Activated naive CD8-positive, alpha-beta T cell treated with anti-CD3 and anti-CD28 coated beads for 36 hours (primary cell): ENCODE measurements at places on chromosomes 16 and 17. TPM values are rescaled to one million over a fixed set of nuclear protein-coding genes. Genes with fewer than 3 reads are reported as not detected.

DNA sequence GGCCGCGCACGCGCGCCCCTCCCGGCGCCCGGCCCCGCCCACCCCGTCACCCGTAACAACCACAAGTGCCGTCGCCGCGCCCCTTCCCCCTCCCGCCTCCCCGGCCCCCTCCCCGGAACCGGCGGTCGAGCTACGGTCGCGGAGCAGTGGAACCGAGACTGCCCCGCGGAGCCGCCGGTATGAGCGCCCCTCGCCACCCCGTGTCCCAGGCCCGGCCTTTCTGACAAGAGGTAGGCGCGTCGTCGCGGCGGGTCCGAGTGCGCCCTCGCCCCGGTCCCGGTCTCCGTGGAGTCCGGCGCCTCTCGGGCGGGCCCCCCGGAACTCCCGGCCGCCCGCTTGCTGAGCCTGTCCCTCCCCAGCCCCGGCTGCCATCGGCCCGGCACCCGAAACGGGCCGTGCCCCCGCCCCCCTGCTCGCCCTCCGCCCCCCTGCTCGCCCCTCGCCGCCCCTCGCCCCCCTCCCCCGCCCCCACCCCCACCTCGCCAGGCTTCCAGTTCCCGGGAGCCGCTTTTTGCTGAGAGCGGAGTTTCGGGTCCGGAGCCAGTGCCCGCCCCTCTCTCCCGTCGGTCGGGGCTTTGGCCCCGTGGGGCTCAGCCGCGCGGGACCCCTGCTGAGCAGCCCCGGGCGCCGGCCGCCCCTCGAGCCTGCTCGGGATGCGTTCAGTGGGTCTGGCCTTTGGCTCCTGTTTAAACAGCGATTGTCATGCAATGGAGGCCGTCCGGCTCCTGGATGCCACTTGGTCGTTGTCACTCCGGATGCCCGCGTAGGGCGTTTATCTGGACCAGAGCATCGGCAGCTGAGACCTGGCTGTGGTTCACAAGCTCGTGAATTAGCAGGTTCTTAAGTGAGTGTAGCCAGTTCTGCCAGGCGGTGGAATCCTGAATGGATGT, at the start of gene SEC14L1:
Gene SEC14L1 (plus strand): TSS at position 92 of the 890 bp plus-strand sequence. CDS start 2,628 bp downstream, outside the sequence.
- peaks cover 40% of the 10 kb centered on the region for H3K36me3 ChIP-seq
- peak within 1 kb of the TSS; percentile 86 for H3K4me3 ChIP-seq
- peaks cover 52% of the 10 kb centered on the region for H3K4me1 ChIP-seq
- DNase-seq, result peak; percentile 37

- no peak overlapping the region for H3K27ac ChIP-seq
- no peaks in the 10 kb centered on the region for H3K27me3 ChIP-seq
- H3K4me3 ChIP-seq, result no peak overlapping the region
- peaks cover under 1% of the 10 kb centered on the region for H3K4me1 ChIP-seq
- no peaks in the 10 kb centered on the region for H3K36me3 ChIP-seq
Measured at GRCh38 chr17:29214215-29215146, 32.2 kb upstream of the CRYBA1 start.

DNA sequence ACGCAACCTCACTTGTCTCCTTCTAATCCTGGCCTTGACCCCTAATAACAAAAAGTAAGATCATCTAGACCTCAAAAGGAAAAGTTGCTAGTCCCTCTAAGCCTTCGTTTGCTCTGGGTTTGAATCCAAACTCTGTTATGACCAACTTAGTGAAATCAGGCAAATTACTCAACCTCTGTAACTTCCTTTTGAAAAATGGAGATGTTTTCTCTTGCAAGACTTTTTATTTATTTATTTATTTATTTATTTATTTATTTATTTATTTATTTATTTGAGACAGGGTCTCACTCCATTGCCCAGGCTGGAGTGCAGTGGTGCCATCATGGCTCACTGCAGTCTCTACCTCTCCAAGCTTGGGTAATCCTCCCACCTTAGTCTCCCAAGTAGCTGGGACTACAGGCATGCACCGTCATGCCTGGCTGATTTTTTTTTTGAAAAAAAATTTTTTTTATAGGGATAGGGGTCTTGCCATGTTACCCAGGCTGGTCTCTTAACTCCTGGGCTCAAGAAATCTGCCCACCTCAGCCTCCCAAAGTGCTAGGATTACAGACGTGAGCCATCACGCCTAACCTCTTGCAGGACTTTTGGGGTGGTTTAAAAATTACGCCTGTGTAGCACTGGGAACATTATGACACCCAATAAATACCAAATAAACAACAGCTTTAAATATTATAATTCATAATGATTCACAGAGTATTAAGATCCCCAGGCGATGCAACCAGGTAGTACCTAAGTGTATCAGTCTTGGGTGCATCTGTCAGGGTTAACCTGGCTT, 63.4 kb downstream of the PITPNC1 start:
- H3K4me3 ChIP-seq, result peak overlapping the region; percentile 85
- no peak for DNase-seq
- peak overlapping the region; percentile 95 for H3K27ac ChIP-seq

GRCh38 chr16:89330177-89330856, 112.8 kb downstream of the ZNF778 start:
- peaks cover 84% of the 10 kb centered on the region for H3K4me1 ChIP-seq
- peaks cover 10% of the 10 kb centered on the region for H3K36me3 ChIP-seq
- no peaks in the 10 kb centered on the region for H3K27me3 ChIP-seq
- peak overlapping the region; percentile 10 for H3K4me3 ChIP-seq
- DNase-seq, result peak; percentile 42

- no peak overlapping the region for H3K4me3 ChIP-seq
- no peaks in the 10 kb centered on the region for H3K4me1 ChIP-seq
- no peaks in the 10 kb centered on the region for H3K36me3 ChIP-seq
- no peak overlapping the region for H3K27ac ChIP-seq
- no peaks in the 10 kb centered on the region for H3K27me3 ChIP-seq
Measured at GRCh38 chr16:59169168-59169567, 435.1 kb upstream of the GOT2 start.

- H3K4me1 ChIP-seq, result peaks cover 70% of the 10 kb centered on the region
- no peaks in the 10 kb centered on the region for H3K27me3 ChIP-seq
- peaks cover 47% of the 10 kb centered on the region for H3K36me3 ChIP-seq
- H3K27ac ChIP-seq, result no peak overlapping the region
- no peak for DNase-seq
Measured at GRCh38 chr17:17183744-17184143, 22.4 kb downstream of the PLD6 start.

GRCh38 chr16:57755061-57755684, 19.6 kb downstream of the KATNB1 start:
- H3K27me3 ChIP-seq, result no peaks in the 10 kb centered on the region
- H3K4me1 ChIP-seq, result no peaks in the 10 kb centered on the region
- H3K4me3 ChIP-seq, result no peak overlapping the region
- no peak for DNase-seq
- H3K36me3 ChIP-seq, result peaks cover 11% of the 10 kb centered on the region

- H3K4me1 ChIP-seq, result peaks cover 7% of the 10 kb centered on the region
- no peaks in the 10 kb centered on the region for H3K36me3 ChIP-seq
- no peaks in the 10 kb centered on the region for H3K27me3 ChIP-seq
- no peak overlapping the region for H3K27ac ChIP-seq
- no peak for DNase-seq
Measured at GRCh38 chr17:80430446-80431245, 15.7 kb downstream of the ENDOV start.

GRCh38 chr17:66747578-66748275, 87.2 kb upstream of the CACNG5 start:
- H3K27me3 ChIP-seq, result no peaks in the 10 kb centered on the region
- no peak overlapping the region for H3K27ac ChIP-seq
- no peak overlapping the region for H3K4me3 ChIP-seq
- H3K4me1 ChIP-seq, result no peaks in the 10 kb centered on the region
- H3K36me3 ChIP-seq, result peaks cover 20% of the 10 kb centered on the region
- no peak for DNase-seq

- H3K27ac ChIP-seq, result no peak overlapping the region
- H3K4me3 ChIP-seq, result peak overlapping the region; percentile 75
- H3K4me1 ChIP-seq, result peaks cover 22% of the 10 kb centered on the region
- no peak for DNase-seq
Measured at GRCh38 chr17:81398176-81398831, 3.0 kb downstream of the BAHCC1 start.

DNA sequence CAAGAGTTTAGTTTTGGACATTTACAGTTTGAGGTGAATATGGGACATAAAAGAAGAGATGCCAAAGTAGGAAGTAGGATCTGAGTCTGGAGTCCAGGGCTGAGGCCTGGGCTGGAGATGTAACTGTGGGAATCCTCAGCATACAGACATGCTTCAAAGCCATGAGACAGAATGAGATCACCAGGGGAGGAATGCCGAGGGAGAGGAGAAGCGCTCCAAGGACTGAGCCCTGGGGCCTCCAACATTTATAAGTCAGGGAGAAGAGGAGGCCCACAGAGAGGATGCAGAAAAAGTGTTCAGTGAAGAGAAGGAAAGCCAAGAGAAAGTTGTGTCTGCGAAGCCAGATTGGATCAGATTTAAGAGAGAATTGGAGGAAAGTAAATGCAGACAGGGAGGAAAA, 277.5 kb upstream of the MYOCD start:
- no peak overlapping the region for H3K4me3 ChIP-seq
- no peaks in the 10 kb centered on the region for H3K27me3 ChIP-seq
- DNase-seq, result no peak
- H3K27ac ChIP-seq, result no peak overlapping the region
- H3K36me3 ChIP-seq, result no peaks in the 10 kb centered on the region

DNA sequence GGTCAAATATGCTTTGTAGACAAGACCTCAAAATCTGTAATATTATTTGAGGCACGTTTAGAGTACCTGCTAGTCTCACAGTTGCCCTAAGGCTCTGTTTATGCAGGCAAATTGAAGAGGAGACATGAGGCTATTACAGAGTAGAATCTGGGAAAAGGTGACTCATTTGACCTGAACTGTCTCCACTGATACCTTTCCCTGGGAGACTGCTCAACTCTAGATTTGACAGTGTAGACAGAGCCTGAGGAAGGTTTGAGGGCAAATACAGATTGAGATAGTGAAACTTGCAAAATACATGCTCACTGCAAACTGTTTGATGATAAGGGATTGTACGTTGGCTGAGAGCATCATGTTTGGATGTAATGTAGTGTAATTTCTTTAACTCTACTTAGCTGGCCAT, 1266.6 kb upstream of the CDH8 start:
- H3K36me3 ChIP-seq, result no peaks in the 10 kb centered on the region
- H3K4me3 ChIP-seq, result no peak overlapping the region
- H3K27ac ChIP-seq, result no peak overlapping the region
- H3K27me3 ChIP-seq, result no peaks in the 10 kb centered on the region
- H3K4me1 ChIP-seq, result no peaks in the 10 kb centered on the region

GRCh38 chr16:72815348-72816318, 232.3 kb downstream of the ZFHX3 start:
- no peak overlapping the region for H3K27ac ChIP-seq
- H3K27me3 ChIP-seq, result peaks cover 9% of the 10 kb centered on the region
- H3K4me1 ChIP-seq, result no peaks in the 10 kb centered on the region

GRCh38 chr17:68455901-68456338, 1.4 kb downstream of the WIPI1 start:
- H3K4me3 ChIP-seq, result peak overlapping the region; percentile 81
- no peak for DNase-seq
- H3K36me3 ChIP-seq, result no peaks in the 10 kb centered on the region
- peaks cover 13% of the 10 kb centered on the region for H3K27me3 ChIP-seq
- peaks cover 29% of the 10 kb centered on the region for H3K4me1 ChIP-seq

GRCh38 chr17:4542726-4543191, 12.4 kb downstream of the MYBBP1A start:
- H3K4me3 ChIP-seq, result no peak overlapping the region
- H3K4me1 ChIP-seq, result no peaks in the 10 kb centered on the region
- no peaks in the 10 kb centered on the region for H3K27me3 ChIP-seq

SECTM1 gene
- 0.74 TPM for total RNA-seq

CD300A gene
- 4.4 TPM for total RNA-seq

GALK1 gene
- total RNA-seq, result 33.6 TPM

KRT38 gene
- not detected for total RNA-seq

KIF19 gene
- 0.08 TPM for total RNA-seq

SCNN1G gene
- total RNA-seq, result not detected

GUCY2D gene
- not detected for total RNA-seq

ACSM2B gene
- not detected for total RNA-seq

SDK2 gene
- 1.4 TPM for total RNA-seq

CLEC18B gene
- 0.36 TPM for total RNA-seq

CCL16 gene
- total RNA-seq, result not detected

CDK10 gene
- 77.0 TPM for total RNA-seq

CLEC18A gene
- not detected for total RNA-seq

TLCD3B gene
- total RNA-seq, result 1.2 TPM

TM4SF5 gene
- not detected for total RNA-seq

ZFPM1 gene
- 6.7 TPM for total RNA-seq

ABCC11 gene
- total RNA-seq, result 0.16 TPM

OR2C1 gene
- total RNA-seq, result not detected

IRX6 gene
- total RNA-seq, result not detected
